CD4-positive, alpha-beta T cell treated with Interleukin-6 for 4 hours (primary cell): ENCODE measurements at places on chromosomes 3 and 15.

- DNase-seq, result no peak
Measured at GRCh38 chr15:68374168-68374745, 57.7 kb downstream of the ITGA11 start.

GRCh38 chr3:11198070-11198469 lies 43.8 kb downstream of the HRH1 start:
- DNase-seq, result no peak

GRCh38 chr3:59714066-59714465 lies 664.2 kb upstream of the CFAP20DC start:
- DNase-seq, result no peak

DNA sequence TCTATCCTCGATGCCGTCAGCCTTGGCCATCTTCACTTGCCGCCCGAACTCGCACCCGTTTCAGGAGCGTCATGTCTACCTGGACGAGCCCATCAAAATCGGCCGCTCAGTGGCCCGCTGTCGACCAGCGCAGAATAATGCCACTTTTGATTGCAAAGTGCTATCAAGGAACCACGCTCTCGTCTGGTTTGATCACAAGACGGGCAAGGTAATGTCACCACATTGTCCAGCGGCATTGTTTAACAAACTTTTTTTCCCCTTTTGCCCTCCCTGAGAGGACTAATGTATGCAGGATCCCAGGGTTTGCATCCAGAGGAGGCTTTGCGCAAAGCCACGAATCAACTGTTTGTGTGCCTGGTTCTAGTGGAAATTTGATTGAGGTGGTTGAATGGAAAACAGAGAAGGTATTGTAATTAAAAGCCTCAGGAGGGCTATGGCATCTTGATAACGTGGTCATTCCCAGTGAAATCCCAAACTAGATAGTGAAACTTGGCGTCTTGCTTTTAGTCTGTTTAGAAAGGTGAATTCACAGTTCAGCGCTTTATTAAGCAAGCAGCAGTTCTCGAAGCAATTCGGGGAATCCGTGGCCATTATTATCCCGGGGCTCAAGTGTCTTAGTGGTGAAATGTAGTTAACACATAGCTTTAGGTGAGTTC lies 1.7 kb downstream of the SLMAP start:
- DNase-seq, result no peak

GRCh38 chr15:87021751-87022150 lies 942.1 kb downstream of the AGBL1 start:
- no peak for DNase-seq

- DNase-seq, result no peak
Measured at GRCh38 chr3:11807686-11808085, 39.0 kb downstream of the TAMM41 start.

DNA sequence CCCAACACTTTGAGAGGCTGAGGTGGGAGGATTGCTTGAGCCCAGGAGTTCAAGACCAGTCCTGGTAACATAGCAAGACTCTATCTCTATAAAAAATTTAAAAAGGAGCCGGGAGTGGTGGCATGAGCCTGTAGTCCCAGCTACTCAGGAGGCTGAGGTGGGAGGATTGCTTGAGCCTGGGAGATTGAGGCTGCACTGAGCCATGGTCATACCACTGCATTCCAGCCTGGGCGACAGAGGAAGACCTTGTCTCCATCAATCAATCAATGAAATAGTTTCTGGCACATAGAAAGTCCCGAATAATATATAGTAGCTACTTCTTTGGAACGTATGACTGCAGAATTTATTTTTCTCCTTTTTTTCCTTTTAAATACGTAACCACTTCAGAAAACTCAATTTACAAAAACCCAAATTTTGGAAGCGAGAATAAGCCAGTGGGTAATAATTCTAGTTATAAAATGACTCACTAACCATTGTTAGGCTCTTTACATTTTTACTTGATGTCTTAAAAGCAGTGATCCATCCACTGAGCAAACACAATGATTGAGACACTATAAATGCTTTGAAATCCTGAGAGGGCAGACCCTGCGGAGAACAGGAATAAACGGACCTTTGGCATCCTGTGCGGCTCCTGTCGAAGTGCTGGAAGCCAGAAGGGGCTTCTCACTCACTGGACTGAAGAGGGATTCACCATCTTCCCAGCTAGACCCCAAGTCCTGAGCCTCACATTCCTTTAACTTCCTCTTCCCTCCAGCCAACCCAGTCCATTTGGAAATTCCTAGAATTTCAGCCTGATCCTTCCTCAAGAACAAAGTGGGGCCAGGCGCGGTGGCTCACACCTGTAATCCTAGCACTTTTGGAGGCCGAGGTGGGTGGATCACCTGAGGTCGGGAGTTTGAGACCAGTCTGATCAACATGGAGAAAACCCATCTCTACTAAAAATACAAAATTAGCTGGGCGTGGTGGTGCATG lies 68.4 kb upstream of the MFGE8 start:
- DNase-seq, result no peak

GRCh38 chr15:77519540-77519939 lies 98.9 kb downstream of the HMG20A start:
- no peak for DNase-seq

- no peak for DNase-seq
Measured at GRCh38 chr15:95972041-95972553, 358.4 kb upstream of the NR2F2 start.

GRCh38 chr3:51389423-51390183 lies 1.5 kb upstream of the RBM15B start:
- DNase-seq, result peak; percentile 72

DNA sequence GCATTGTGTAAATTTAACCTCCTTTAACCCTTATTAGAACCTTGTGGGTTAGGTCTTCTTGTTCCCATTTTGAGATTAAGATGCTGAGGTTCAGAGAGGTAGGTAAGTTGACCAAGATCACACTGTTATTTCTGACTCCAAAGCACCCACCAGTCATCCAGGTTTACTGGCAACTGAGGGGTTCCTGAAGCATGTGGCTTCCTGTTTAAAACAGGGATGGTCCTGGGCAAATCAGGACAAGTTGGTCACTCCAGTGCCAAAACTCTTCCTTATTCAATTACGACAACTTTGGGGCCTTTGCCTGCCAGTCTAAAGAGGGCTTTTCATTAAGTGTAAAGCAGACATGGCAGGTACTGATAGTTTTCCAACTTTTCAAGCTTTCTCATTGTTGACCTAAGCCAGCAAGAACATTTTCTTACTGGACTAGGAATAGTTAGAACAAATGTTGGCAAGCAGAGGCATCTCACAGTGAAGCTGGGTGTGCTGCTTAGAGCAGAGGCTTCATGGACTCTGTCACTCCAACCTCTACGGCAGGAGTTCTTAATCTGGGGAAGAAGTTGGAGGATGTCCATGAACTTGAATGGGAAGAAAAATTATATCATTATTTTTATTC lies 149.4 kb upstream of the ADAMTS9 start:
- no peak for DNase-seq
